Activated T-cell treated with anti-CD3 and anti-CD28 coated beads, Interleukin-2, amount 50 U/mL, for 72 hours (primary cell): ENCODE measurements at places on chromosomes 16 and 17.

GRCh38 chr17:57356719-57357391, 100.5 kb downstream of the MSI2 start:
- DNase-seq: no peak

- DNase-seq: no peak
Observed at GRCh38 chr17:83100853-83101391, 21.5 kb downstream of the METRNL start.

DNA sequence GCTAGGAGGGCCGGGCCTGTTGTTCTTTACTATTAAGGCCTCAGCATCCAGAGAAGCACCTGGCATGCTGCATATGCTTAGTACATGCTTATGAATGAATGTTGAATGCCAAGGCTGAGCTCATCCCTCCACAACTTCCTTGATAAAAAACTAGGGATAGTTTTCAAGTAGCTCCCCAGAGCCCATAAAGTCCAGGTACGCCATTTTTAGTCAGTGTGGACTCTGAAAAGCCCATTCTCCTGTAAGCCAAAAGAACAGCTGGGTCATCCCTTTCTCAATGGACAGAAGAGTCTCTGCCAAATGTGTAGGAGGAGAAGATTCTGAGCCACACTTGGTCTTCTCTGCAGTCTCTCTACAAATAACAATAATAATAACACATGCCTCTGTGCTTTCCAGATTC, 8.9 kb upstream of the ITGB3 start:
- DNase-seq: no peak

GRCh38 chr16:51834794-51835193, 683.7 kb upstream of the SALL1 start:
- DNase-seq: no peak

GRCh38 chr16:54107583-54108202, 178.9 kb downstream of the IRX3 start:
- DNase-seq: no peak

- DNase-seq: no peak
Observed at GRCh38 chr16:79165506-79165905, 435.0 kb downstream of the MAF start.

DNA sequence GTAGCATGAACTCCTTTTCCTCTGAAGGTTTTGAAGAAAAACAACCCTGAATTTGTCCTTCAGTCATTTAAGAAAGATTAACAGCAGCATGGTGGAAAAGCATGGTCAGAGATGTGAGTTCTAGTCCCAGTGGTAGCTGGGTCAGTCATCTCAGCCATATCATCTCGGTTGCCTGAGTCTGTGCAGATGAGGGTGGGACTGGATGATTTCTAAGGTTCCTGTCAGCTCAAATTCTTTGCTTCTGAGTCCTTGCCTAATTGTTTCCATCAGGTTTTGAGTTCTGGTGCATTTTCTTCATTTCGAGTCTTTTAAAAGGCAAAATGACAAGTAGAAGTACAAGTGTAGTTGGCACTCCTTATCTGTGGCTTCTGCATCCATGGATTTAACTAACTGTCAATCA, 63.9 kb downstream of the TNRC6C start:
- DNase-seq: no peak
